AG10803 (cell line): ENCODE measurements at places on chromosomes 4 and X.

GRCh38 chr4:79620617-79621016, 212.6 kb upstream of the GK2 start:
- no peak for DNase-seq

- no peak for DNase-seq
Measured at GRCh38 chr4:169601016-169601771, 11.2 kb downstream of the NEK1 start.

DNA sequence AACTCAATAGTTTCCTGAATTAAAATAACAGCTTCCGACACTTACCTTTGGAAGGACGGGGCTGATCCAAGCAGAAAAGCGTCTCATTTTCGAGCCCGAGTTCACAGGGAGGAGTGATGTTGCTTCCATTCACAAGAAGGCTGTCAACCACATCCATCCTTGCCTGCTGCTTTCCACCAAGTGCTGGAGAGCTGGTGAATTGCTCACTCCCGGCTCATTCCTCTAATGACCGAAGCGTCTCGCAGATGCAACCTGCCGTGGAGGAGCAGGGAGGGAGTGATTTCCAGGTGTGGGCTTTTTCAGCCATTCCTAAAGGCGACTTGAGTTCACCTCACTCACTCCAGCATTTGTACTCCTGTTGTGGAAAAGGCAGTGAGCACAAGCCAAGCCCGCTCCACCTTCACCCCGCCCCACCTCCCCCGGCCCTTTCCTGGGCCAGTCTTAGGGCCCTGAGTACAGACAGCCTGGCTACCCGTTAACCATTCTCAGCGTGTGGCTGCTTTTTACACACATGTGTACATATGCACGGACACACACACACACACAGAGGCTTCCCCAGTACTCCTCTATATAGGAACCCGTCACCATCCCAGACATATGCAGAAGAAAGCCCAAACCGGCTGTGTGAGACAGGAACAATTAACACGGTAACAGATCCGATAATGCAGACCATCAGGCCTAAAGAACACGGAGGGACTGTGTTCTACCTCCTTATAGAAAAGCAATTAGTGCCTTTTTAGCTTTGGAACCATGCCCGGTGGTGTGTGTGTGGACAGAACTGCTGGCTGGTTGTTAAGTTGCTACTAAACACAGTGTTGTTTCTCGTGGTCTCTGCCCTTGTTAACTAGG, at the start of gene CCKAR:
Gene CCKAR, minus strand, starts transcription at position 374 of the 849 bp plus-strand sequence. Its CDS starts 217 bp downstream, at position 157.
- DNase-seq: no peak

DNA sequence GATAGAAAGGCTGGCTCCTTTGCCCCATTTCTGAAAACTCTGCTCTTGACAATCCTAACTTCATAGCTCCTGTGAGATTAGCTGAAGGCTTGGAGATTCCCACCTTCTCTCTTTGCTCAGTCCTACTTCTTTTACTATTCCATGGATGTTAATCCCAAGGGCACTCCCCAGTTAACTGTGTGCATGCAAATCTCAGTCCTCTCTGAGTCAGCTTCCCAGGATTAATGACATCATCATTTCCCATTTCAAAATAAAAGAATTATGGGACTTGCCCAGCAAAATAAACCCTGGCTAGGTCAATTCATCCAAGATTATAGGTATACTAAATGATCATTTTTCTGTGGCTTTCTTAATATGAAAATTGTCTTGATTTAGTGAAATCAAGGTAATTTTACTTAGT, 328.6 kb upstream of the NR3C2 start:
- no peak for DNase-seq

- peak; percentile 31 for DNase-seq
Measured at GRCh38 chr4:188372058-188372457, 232.8 kb downstream of the TRIML1 start.

DNA sequence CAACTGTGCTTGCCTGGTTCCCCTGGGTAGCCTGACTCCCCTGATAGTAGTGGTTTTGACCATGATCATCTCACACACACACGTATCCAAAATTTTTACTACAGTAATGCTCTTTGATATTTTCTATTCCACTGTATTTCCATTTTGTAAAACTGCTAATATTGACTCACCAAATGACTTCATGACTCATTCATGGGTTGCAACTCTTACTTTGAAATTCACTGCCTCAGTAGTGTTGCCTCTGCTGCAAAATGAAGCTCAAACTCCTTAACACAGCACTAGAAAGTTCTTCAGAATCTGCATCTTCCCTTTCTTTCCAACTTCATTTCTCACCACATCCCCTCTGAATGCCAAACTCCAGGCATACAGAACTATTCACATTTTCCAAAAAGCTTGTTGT, 20.3 kb downstream of the QRFPR start:
- DNase-seq: no peak

- DNase-seq: peak; percentile 82
Measured at GRCh38 chrX:17590892-17591740, 146.2 kb upstream of the SCML1 start.

DNA sequence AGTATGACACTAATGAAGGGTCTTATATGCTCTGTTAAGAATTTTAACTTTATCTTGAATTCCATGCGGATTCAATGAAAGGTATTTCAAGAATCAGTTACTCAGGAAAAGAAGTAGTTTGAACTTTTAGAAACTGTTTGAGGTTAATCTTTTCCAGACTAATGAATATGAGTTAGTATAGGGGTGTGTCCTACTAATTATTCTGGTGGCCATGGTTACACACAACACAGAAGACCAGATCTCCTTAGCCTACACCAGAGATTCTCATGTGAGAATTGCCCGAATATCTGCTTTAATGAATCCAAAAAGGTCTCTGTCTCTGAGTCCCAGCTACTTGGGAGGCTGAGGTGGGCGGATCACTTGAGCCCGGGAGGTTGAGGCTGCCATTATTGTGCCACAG, 100.4 kb downstream of the MMRN1 start:
- DNase-seq: no peak

DNA sequence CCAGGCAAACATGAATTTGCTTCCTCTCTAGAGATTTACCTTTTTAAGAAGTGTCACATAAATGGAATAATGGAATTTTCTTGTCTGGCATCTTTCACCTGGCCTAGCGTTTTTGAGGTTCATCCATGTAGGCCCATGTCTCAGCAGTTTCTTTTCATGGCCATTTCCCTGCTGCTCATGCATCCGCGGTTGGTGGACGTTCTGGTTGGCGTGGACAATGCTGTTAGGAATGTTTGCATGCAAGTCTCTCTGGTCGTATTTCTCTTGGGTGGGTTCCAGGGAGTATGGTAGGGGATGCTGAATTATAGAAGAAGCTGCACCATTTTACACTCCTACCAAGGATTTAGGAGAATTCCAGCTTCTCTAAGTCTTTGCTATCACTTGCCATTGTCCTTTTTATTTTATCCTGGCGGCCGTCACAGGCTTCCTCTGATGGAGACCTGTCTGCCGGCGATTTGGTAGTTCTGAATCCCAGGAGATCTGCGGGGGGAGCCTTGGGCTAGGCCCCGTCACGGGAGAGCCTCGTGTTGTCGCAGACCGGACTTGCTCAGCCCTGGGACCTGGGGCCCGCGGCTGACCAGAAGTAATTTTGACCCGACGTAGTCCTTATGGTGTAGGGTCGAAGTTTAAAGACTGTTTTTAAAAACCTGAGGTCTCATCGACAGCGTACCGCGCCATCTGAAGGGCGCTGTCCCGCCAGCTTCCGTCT, 56.9 kb upstream of the TADA2B start:
- DNase-seq: peak; percentile 77

DNA sequence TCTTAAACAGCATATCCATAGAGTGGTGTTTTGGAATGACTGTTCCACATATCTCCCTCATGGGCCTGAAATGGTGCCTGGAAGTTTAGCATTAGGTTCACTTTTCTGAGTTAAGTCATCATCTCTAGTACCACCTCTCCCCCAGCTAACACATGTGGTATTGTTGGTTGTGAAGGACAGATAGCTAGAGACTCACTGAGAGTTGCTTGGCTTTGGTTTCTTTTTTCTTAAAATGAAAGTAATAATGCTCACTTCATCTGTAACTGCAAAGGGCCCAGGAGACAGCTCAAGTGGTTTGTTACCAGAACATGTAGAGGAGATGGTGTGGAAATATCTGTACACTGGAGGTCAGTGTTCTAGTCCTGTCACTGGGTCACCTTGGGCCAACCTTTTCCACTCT, 90.9 kb downstream of the EFNB1 start:
- DNase-seq: no peak

DNA sequence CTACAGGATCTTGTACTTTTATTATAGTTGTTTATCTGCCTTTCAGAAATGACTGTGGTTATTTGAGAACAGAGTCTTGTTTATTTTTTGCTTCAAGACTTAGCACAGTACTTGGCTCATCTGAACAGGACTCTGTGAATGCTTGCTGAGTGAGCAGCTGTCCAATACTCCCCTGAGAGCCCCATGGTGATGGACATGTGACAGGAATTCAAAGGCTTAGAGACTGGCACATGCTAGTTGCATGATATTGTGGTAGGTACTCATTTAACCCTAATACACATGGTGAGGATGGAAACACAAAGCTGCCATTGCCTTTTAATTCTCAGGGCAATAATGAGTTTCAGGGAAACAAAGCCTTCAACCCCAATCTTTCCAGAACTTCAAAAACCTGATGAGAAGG, 97.3 kb downstream of the GEMIN8 start:
- no peak for DNase-seq

DNA sequence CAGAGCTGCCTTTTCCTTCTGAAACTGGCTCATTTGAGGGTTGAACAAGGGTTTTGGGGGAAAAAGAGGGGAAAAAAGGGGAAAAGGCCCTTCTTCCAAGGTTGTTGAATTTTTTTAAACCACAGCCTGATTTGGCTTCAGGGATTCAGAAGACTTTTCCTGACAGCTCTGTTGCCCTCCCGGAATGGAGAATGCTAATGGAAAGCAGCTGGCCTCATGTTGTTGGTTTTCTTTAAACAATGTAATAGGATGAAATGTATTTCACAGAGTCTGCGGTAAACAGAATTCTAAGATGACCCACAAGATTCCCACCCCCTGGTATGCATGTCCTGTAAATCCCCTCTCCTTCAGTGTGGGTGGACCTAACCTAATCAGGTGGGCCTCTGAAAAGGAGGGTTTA, 3.3 kb upstream of the KIAA1210 start:
- DNase-seq: peak; percentile 21

- DNase-seq: peak; percentile 62
Measured at GRCh38 chrX:47579537-47579936, 2.7 kb upstream of the TIMP1 start.

GRCh38 chrX:2430265-2430825, 70.4 kb downstream of the DHRSX start:
- no peak for DNase-seq

GRCh38 chr4:67922697-67923096, 38.9 kb upstream of the TMPRSS11D start:
- peak; percentile 11 for DNase-seq

GRCh38 chr4:153207567-153207966, 3.3 kb downstream of the TRIM2 start:
- peak; percentile 20 for DNase-seq

DNA sequence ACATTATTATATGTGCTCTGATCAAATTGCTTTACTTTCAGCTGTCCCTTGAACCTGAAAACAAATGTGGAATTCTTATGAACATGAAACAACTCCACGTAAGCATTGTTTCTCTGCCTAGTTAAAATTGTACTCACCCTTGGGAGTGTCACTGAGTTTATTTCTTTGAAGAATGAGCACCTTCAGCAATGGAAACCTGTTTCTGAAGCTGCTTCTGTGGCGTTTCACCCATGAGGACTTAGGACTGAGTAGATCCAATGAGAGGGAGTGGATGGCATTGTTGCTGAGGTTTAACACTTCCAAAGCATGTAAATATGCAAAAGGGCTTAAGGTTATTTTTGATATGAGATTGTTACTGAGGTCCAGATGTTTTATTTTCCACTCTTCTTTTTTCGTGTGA, 3.2 kb downstream of the LRRC66 start:
- DNase-seq: no peak

DNA sequence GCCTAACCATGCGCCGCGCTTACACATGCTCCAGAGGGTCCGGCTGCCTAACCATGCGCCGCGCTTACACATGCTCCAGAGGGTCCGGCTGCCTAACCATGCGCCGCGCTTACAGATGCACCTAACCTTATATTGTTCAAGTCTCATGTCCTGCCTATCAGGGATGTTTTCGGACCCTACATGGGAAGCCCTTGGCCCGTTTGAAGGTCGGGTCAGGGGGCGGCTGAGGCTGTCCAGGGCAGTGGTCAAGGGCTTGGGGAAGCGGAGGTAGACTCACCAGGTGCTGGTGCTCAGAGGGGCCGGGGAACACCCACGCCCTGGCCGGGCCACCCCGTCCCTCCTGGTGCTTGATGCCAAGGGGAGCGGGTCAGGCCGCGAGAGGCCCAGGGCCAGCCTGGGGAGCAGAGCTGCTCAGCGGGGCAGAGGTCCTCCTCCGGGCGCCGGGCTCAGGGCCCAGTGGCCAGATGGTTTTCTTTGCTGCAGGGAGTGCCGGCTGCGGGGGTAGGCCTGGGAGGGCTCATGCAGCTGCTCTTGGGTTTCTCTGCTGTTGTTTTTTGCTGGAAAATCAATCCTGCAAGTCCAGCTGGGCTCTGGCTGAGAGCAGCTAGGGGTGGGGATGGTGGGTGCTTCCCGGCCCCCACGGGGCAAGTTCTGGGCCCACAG, 35.4 kb upstream of the SPON2 start:
- DNase-seq: peak; percentile 80

DNA sequence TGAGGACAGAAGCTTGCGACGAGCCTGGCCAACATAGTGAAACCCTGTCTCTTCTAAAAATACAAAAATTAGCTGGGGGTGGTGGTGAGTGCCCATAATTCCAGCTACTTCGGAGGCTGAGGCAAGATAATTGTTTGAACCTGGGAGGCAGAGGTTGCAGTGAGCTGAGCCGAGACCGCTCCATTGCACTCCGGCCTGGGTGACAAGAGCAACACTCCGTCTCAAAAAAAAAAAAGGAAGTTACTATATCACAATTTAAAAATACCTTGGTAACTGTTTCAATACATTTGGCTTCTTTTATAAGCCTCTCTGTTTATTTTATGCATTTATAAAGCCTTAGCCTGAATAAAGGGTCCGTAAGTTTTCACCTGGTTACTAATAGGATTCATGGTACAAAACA, 46.6 kb upstream of the CHRNA9 start:
- DNase-seq: no peak

GRCh38 chr4:87500092-87500462, 29.1 kb downstream of the SPARCL1 start:
- DNase-seq: no peak

DNA sequence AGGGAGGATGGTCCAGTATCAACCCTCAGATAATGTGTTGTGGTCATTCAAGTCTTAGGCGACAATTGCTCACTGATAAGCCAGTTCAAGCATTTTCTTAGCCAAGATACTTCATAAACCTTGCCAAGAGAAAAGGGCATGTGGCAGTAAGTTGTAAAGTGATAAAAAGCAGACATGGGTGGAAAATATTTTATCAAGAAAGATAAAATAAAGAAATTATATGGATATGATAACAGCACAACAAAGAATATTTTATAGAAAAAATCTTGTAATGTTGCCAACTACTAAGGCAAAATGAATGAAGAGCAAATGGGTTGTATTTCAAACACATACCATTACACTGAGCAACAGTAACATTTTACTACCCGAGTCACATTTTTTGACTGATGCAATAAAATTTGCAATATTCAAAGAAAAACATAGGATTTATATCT, 217.4 kb upstream of the PITX2 start:
- DNase-seq: peak; percentile 69

- DNase-seq: no peak
Measured at GRCh38 chrX:69305333-69306062, 140.2 kb upstream of the PJA1 start.
